NCI-H2171 (cell line): ENCODE measurements at places on chromosomes 3 and 15.
A peak's percentile ranks its signal among the peaks of the same experiment; 100 is the strongest.

GRCh38 chr3:69770219-69770618 lies 31.0 kb downstream of the MITF start:
- DNase-seq = no peak

DNA sequence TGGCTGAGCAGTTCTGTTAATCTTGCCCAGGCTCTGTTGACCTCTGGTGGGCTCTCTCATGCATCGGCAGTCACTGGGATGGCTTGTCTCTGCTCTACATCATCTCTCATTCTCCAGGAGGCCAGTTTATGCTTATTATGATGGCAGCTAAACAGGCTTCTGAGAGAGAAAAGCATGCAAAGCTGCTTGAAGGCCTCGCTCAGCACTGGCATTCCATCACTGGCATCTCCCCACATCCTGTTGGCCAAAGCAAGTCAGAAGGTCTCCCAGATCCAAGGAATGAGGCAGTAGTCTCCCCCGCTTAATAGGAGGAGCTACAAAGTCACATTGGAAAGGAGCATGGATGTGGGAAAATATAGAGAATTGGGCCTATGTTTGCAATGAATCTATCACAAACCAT lies 212.6 kb downstream of the ZNF621 start:
- DNase-seq = no peak

DNA sequence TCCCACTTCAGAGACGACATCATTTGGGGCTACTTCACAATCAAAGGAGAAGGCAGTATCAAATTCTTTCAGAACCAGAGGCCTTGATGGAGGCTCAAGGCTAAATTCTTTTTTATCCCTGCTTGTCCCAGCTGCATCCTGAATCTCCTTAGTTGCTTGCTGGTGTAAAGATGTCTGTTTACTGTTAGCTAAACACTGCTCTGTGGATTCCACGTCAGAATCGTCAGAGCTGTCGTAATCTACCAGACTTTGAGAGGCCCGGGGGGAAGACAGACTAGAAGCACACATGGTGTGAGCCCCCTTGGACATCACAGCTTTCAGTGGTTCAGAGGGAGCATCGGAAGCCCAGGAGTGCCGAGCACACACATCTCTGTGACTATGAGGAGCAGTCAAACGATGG lies 32.6 kb downstream of the LINS1 start:
- no peak for DNase-seq

DNA sequence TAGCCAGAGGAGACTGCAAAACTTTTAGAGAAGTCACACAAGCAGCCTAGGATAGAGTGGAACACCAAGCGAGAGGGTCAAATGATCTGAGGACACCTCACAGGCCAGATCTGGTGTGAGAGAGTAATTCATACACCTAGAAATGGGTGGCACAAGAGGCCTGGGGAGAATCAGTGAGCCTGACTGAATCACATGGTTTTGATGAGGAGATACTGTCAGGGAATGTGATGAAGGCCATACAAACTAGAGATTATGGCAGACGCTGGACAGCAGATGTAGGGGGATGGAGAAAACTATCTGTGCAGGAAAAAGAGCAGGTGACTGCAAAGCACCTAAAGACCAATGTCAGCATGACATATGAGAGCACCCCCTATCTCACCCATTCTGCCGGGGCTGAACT lies 105.0 kb upstream of the TTC14 start:
- DNase-seq = no peak

- DNase-seq = no peak
Measured at GRCh38 chr3:183953471-183954070, 64.1 kb downstream of the ABCC5 start.

DNA sequence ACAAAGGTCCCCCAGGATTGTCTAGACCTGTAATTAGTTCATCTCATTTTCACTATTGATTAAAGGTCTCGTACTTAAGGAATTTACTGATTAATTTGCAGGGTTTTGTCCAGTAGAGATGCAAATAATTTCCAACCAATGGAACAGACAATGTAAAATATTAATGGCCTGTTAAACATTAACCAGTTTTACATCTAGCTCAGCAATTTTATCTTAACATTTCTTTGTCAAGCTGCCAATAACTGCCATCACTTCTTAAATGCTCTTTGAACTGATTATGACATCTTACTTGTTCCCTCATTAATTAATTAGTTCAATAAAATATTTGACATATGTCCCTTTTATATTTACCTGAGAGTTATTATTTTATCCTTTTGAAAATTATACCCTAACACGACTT lies 9.4 kb upstream of the STRIT1 start:
- DNase-seq = no peak

- no peak for DNase-seq
Measured at GRCh38 chr3:64438812-64439211, 213.5 kb upstream of the PRICKLE2 start.

GRCh38 chr15:77510066-77511057 lies 89.7 kb downstream of the HMG20A start:
- DNase-seq = peak; percentile 70

DNA sequence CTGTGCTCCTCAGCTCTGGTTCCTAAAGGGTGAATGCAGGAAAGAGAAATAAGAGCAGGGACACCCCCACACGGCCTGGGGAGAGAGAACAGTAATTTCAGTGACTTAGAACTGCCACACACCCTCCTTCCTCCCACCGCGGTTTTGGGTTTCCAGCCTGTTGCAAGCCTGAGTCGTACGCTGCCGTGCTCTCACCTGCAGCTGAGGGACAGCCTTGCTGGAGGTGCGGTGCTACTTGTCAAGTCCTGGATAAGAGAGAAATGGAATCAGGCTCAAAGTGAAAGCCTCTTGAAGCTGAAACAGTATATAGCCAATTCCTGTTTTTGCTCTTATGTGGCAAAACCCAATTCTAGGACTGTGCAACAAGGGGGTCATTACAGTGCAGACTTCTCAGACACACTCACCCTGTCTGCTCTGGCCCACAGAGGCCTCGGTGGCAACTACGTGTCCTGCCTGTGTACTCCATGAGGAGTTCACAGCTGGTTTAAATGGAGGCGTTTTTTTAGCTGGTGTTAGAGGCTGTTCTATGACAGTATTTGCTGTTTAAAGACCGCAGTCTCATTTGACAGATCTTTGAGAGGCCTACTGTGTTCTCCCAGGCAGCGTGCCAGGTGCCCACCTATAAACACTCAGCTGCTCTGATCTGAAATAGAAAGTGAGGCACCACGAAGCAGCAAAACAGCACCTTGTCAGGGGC lies 42.9 kb downstream of the TBC1D2B start:
- no peak for DNase-seq

DNA sequence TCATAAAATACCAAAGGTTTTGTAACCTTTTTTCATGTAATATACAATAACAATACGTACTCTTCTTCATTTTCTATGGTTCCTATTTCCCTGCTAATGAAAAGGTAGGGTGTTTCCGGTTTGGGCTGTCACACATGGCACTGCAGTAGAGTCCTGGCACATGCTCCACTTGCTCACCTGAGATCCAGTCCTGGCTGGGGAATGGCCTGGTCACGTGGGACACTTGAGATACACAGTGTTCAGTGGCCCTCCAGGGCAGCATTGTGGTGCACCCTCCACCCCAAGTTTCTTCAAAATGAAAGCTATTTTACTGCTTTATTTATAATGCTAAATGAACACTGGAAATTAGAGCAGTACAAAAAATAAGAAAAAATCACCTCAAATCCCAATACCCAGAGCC lies 23.2 kb downstream of the MRPS25 start:
- DNase-seq = no peak

- no peak for DNase-seq
Measured at GRCh38 chr3:87076946-87077345, 86.0 kb upstream of the VGLL3 start.

DNA sequence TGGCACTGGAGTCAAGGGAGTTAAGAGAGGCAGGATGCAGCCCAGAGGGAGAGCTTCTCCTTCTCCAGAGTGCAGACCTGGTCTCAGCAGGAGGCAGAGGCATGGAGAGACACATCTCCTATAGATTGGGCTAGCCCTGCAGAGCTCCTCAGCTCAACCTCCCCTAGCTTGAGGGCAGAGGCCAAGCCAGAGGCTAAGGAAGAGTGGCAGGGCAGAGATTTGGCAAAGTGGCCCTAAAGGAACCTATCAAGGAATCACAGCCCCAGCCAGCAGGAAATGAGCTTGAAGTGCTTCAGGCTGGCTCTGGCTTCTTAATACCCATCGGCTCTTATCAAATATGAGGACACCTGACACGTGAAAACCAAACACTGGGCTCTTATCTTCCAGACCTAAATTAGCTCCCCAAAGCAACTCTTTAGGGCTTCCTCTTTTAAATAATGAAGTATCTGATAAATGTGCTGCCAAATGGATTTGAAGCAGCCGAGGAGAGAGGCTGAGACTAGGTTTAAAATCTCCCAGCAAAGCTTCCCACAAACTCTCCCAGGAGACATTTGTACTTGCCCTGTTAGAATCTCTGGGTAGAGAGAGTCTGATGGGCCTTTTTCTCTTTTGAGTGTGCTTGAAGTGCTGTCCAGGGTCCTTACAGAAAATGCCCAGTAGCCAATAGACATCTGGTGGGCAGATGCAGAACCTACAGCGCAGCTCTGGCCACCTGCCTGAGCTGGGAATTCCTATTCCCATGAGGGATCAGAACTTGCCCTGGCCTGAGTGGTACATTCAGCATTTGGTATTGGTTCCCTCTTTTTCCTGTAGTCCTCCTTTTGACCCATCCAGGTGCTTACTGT lies 271.4 kb downstream of the CLSTN2 start:
- DNase-seq = no peak

DNA sequence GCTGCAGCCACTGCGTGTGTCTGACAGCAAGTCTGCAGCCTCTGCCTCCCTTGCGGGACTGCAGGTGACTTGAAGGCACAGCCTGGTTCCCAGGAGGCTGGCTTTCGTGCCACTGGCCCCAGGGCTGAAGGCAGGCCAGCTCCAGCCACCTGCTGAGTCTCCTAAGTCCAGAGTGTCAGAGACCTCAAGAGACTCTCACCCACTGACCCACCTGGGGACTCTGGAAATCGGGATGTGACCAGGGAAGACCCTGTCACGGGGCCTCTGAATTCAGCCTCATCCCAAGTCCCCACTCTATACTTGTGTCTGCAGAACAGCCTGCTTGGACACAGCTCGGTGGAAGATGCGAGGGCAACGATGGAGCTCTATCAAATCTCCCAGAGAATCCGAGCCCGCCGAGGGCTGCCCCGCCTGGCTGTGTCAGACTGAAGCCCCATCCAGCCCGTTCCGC lies 16.3 kb downstream of the ISG20 start:
- DNase-seq = no peak

GRCh38 chr15:27723821-27724220 lies 375.3 kb downstream of the OCA2 start:
- no peak for DNase-seq

GRCh38 chr3:137325170-137325569 lies 367.4 kb downstream of the IL20RB start:
- no peak for DNase-seq

DNA sequence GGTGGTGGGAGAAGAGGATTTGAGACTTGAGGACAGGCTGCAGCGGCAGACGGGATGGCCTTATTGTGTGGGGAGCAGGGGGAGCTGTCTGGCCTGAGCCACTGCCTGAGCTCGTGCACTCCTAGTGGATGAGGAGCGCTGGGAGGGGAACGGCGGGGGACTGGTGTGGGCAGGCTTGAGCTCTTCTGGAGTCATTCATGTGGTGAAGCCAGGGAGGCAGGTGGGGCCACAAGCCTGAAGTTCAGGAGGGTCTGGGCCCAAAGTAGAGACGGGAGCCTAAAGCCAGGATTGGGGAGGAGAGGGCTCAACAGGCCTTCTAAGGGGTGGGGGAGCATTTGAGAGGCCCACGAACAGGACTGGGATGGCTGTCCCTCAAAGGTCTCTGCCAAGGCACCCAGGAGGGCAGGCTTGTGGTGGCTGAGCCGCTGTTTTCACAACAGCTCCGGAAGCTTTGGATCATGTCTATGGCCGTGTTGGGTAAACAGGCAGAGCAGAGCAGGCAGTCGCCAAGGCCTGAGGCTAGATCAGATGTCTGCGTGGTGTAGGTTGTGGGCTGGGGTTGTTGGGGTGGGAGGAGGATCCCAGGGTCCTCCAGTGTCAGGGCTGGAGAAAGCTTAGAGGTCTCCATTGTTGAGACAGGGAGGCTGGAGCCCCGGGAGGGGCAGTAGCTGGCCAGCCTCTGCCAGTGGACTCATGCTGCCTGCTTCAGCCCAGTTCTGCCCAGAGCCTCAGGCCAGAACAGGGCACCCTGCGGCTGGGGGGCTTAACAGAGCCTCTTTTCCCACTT lies 8.2 kb downstream of the PRKCD start:
- no peak for DNase-seq

DNA sequence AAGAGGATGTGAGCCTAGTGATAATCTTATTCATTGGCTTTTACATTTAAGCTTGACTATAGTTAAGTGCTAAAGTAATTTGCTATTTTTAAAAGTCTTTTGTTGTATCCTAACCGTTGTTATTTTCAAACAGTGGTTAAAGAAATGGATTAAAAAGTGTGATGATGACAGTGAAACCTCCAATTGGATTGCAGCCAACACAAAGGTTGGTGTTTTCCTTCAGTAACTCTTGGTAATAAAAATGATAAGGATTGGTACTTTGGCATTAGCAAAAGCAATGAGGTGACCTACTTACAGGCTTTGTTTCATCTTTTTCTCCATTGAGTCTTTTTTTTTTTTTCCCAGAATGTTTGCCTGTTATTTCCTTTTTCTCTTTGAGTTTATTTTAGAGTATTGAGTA lies 87.5 kb upstream of the GOLGA6B start:
- no peak for DNase-seq

DNA sequence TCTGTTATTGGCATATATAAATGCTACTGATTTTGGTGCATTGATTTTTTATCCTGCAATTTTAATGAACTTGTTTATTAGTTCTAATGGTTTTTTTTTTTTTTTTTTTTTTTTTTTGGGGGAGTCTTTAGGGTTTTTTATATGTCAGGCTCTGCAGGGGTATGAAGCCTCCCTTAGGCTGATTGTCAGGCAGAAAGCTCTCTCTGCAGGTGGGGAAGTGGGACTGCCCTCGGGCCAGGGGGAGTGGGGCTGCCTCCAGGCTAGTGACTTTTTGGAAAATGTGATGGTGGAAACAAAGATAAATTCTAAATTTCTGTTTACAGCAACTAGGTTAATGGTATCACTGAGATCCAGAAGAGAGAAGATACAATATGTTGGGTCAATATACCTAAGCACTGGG lies 14.4 kb upstream of the NAALADL2 start:
- DNase-seq = no peak

GRCh38 chr3:58952128-58952917 lies 97.5 kb downstream of the CFAP20DC start:
- no peak for DNase-seq

DNA sequence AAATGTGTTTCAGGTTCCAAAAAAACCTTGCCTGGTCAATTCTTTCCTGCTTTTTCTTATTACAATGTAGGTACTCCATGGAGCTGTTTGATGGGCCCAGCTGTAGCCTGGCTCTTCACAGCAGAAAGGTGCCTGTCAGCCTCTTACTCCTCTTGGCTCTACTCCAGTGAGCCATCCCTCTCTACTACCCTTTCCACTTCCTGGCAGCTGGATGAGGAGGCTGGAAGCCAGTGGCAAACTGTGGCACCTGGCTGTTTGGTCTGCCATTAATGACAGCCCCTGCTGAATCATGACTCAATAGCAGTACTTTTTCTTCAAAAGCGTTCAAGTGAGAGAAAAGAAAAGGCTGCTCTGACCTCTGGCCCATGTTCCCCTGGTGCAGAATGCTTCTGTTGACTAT lies 618.1 kb downstream of the PYDC2 start:
- peak; percentile 1 for DNase-seq
